ENCODE measurements at places on chromosomes 1 and 21. TPM values are rescaled to one million over a fixed set of nuclear protein-coding genes. Genes with fewer than 3 reads are reported as not detected.

The FAM131C gene
- total RNA-seq: 0.33 TPM

The KRTAP10-1 gene
- not detected for total RNA-seq

DNA sequence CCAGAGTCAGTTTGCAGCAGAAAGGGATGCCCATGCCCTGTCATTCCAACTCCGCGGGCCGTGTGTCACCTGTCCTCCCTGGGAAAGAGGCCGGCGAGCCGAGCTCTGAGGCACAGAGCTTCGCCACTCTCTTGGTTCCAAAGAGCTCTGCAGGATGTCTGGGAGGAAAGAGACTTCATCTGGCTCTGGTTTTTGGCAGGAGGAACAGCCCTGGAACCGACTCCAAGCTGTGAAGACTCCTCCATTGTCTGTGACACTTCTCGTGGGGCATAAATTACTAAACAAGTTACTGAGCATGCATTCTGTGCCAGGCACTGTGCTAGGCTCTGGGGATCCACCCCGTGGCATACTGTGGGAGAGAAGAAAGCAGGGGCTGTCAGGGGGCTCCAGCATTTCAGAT is 3.9 kb upstream of the FAM151A start:
- no peak overlapping the region for H3K4me3 ChIP-seq
- DNase-seq: no peak
- no peak overlapping the region for H3K27ac ChIP-seq
- no peaks in the 10 kb centered on the region for H3K36me3 ChIP-seq

DNA sequence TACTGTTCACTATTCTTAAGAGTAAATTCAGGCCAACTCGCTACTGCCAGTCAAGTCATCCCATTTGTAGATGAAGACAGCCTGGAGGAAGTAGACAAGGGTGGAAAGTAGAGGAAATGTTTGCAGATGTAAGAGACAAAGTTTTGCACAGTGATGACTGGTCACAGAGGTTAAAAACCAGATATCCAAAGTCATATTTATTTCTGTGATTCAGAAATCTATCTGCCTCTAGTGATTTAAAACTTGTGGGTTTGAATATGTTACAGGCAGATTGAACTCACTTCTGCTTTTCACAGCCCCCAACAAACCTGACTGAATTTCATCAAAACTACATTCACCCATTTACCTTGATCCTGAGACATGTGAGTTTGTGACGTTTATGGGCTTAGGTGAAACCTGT is 484.7 kb upstream of the C1orf87 start:
- H3K27ac ChIP-seq: no peak overlapping the region
- H3K36me3 ChIP-seq: no peaks in the 10 kb centered on the region
- no peak for DNase-seq

DNA sequence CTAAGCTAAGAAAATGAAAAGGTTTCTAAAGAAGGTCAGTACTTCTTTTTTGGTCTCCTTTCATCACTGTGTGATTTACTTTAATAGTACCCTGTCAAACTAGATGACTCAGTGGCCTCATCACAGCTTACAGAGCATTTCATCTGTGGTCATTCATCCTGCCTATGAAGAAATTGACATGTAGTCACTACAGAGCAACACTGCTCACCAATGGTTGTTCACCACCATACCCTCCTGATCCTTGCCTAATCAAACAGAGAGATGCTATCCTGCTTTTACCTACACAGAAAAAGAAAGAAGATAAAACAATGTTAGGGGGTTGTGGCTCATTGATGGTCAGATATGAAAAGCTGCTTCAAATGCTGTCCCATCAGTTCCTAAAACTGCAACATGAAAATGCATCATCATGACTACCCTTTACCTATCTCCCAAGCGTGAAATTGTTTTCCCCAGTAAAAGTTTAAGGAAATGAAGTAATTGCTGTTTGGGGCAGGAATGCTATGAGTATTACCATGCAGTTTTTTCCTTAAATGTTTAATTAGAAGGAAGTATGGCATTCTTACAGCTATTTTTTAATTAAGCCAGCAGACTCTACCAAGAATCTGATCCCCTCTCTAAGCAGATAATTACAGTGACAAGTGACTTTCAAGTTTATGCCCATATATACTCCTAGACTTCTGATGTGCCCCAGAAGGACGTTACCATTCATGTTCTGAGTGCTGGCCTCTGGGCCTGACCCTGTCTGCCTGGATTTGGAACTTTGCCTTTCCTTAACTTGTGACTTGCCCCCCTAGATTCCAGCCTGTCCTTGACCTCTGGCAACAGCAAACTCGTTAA is 46.1 kb upstream of the FBXO28 start:
- H3K27ac ChIP-seq: no peak overlapping the region
- H3K4me3 ChIP-seq: no peak overlapping the region
- peaks cover 12% of the 10 kb centered on the region for H3K4me1 ChIP-seq
- peaks cover 1% of the 10 kb centered on the region for H3K27me3 ChIP-seq
- H3K36me3 ChIP-seq: no peaks in the 10 kb centered on the region
- DNase-seq: peak; percentile 11

- DNase-seq: no peak
- H3K36me3 ChIP-seq: peaks cover 2% of the 10 kb centered on the region
- H3K27ac ChIP-seq: no peak overlapping the region
- no peaks in the 10 kb centered on the region for H3K4me1 ChIP-seq
- H3K27me3 ChIP-seq: peaks cover 10% of the 10 kb centered on the region
Measured at GRCh38 chr1:204735042-204735441, 49.5 kb upstream of the LRRN2 start.

- no peak for DNase-seq
- no peak overlapping the region for H3K4me3 ChIP-seq
- no peaks in the 10 kb centered on the region for H3K27me3 ChIP-seq
- H3K36me3 ChIP-seq: no peaks in the 10 kb centered on the region
- no peak overlapping the region for H3K27ac ChIP-seq
Measured at GRCh38 chr21:46156378-46156645, 933 bp upstream of the FTCD start.
